ENCODE measurements at places on chromosomes 3 and 15.

DNA sequence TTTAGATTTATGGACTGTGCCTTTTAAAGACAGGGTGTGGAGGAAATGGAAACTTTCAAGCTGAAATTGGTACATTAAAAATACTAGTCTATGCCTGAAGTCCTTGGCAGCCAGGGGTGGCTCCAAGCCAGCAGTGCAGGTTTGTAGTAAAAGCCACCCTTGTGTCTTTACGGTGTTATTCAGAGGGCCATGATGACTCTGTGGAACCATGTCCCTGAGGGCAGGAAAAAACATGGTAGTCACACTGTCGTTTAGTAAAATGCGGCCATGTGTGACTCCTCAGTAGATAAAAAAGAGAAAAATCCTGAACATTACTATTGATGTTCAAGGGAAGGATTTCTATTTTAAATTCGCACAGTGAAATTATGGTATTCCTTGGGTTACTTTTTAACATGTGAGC, 2.7 kb downstream of the FAN1 start:
- DNase-seq: no peak

DNA sequence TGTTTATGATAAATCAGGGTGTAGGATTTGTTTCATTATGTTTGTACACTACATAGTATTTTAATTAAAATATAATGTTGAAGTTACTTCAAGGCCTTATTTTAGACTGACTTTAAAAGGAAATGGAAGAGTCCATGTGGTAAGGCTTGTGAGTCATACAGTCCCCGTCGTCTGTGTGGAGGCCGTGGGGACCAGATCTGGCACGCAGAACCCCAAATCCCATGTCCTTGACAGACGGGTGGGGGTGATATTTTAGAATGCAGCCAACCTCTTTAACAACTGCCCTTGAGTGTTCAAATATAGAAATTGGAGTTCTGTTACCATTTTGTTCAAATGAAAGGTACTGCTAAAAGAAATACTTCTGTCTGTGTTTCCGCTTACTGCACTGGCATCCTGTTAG, 35.8 kb downstream of the ABHD17C start:
- no peak for DNase-seq

DNA sequence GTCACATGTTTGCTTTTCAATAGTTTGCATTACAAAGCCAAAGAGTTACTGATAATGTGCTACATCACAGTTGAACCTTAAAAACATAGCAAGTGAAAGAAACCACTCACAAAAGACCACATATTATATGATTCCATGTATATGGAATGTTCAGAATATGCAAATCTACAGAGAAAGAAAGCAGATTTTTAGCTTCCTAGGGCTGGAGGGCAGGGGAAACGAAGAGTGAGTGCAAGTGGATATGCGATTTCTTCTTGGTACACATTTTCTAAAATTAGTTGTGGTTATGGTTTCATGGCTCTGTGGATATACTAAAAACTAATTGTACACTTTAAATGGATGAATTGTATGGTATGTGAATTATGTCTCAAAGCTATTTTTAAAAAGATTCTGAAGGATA, 4.0 kb upstream of the GBE1 start:
- DNase-seq: no peak

DNA sequence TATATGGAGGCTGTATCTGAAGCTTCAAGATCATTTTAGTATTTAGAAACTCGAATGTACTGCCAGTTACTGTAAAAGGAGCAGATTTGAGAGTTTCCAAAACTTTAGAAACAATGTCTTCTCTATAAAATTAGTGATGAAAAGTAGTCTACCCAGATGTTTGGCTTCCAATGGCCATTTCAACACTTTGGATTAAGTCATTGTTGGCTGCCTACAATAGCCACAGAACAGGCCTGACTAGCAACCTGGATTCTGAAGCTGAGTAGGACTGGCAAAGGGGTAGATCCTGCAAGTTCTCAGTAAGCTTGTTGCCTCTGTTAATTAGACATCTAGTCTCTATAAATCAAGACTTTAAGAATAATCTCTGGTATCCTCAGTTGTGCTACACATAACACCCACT, 239.0 kb upstream of the KCNMB2 start:
- DNase-seq: no peak

DNA sequence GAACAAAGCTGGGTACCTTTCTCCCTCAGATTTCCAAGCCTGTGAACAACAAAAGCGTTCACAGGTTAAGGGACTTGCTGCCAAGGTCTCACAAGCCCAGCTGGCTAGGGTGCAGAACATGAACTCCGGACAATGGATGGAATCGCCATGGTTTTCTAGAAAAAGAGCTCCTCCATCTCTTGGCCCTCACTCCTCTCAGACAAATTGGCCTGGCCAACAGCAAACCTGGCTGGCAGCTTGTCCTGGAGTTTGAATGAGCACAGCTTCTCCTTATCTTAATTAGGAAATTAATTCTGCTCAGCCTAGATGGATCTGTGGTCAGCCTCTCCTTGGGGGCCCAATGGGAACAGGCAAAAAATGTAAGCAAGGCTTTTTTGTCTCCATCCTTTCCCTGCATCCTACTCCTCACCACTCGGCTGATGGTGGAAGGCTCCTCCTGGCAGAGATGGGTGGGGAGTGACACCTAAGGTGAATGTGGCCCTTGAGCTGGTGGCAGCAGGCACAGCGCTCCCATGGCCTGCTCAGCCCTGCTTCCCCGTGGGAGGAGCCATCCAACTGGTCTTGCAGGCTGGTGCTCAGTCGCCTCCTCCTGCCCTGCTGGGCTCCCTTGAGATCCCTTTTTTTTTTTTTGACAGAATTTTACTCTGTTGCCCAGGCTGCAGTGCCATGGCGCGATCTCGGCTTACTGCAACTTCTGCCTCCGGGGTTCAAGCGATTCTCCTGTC, 5.8 kb downstream of the KLHL25 start:
- DNase-seq: peak; percentile 26

DNA sequence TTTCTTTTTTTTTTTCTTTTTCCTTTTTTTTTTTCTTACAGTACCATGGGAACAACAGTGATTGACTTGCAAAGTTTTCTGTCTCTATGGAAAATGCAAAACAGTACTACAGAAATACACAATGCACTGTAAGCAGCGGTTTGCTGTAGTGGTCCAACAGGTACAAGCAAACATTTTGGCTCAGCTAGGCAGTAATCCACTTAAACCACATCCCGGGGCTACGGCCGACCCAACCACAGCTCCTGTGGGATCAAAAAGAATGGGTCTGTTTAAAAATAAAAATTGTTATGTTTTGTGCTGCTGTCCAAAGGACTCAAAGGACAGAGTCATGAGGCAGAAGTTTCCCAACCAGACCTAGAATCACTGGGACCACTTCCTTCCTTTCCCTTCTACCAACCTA, 667.1 kb upstream of the ADAMTS9 start:
- DNase-seq: no peak

- DNase-seq: no peak
These were observed 26.9 kb downstream of the PHC3 start for GRCh38 chr3:170154569-170155143.

GRCh38 chr15:39030291-39031070, 465.9 kb upstream of the RASGRP1 start:
- DNase-seq: no peak

DNA sequence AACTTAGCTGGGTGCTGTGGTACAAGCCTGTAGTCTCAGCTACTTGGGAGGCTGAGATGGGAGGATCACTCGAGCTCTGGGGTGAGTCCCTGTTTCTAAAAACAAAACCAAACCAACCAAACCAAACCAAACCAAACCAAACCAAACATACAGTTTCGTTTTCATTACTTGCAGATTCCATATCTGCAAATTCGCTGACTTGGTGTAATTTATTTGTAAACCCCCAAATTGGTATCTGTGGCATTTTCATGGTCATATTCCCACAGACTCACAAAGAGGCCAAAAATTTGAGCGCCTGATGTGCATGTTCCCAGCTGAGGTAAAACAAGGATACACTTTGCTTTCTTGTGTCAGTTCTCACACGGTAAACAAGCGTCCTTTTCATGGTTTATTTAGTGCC, 1138.3 kb downstream of the ROBO1 start:
- DNase-seq: no peak

DNA sequence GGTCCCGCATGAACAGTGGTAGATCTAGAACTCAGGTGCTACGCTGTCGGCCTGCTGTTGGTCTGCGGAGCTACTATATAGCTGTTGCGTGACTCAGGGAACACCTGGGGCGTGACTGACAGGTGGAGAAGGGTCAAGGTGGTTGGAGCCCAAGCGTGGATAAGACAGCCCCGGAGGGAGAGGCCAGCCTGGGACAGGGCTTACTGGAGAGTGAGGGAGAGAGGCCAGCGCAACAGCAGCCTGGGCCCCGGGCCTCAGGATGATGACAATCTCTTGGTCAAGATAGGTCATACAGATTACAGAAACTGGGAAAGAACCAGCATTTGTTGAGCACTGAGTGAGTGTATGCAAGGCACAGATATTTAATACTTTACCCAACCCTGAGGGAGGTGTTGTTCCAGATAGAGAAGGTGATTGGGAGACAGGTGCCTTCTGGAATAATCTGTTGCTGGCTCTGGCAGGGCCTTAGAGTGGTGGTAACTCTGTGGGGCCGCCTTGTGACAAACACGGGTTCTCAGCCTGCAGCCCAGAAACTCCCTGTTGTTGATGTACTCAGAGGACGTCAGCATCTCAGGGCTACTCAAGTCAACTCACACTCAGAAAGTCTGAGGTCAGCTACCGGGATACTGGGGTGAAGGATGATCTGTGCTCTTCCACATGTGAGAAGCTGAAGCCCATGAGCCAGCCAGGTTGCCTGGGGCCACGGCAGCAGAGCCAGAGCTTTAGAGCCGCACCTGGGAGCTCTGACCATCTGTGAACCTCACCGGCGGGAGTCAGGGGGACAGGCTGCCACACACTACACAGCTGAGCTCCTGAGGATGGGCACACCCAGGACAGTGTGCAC, 265.4 kb upstream of the HES1 start:
- no peak for DNase-seq

DNA sequence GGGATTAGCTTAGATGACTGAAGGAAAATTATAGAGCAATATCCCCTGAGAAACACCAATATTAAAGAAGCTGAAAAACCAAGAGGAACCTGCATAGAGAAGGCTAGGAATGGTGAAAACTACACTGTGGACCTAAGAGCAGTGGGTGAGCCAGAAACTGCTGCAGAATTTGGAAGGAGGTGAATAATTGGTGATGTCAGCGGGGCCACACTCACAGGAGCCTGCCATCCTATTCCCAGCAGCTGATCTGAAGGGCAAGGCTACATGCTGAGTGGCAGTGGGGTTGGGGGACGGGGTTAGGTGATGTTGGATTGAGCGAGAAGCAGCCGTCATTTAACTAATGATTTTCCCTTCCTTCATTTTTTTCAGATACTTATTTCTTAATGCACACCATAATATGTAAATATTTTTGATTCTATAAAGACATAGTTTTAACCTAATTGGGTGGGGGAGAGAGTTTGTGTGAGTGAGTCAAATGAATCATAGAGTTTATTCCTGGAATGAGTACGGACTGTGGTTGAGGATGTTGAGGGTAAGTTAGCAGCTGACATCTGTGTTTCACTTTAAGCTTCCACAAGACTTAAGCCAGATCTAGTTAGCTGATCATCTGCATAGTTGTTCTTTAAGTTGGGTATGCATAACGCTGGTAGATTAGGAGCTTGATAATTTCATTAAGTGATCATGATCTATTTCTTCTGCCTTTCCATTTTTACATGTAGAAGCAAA, 222.8 kb downstream of the PTPRG start:
- no peak for DNase-seq

DNA sequence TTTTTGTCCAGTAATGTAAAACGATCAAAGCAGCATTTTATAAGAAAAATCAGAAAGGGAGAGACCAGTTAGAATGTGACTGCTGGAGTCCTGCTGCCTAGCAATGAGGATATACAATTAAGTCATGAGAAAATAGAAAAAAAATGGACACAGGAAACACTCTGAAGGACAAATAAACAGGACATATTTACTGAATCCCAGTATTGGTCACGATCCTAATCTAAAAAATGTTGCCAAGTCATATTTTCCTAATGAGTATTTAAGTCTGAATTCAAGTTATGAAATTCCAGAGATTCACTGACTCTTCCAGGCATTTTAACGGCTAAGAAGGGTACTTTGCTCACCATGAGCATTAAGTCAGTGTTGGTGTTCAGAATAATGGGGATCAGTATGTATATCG, 154.3 kb upstream of the CCDC54 start:
- no peak for DNase-seq

DNA sequence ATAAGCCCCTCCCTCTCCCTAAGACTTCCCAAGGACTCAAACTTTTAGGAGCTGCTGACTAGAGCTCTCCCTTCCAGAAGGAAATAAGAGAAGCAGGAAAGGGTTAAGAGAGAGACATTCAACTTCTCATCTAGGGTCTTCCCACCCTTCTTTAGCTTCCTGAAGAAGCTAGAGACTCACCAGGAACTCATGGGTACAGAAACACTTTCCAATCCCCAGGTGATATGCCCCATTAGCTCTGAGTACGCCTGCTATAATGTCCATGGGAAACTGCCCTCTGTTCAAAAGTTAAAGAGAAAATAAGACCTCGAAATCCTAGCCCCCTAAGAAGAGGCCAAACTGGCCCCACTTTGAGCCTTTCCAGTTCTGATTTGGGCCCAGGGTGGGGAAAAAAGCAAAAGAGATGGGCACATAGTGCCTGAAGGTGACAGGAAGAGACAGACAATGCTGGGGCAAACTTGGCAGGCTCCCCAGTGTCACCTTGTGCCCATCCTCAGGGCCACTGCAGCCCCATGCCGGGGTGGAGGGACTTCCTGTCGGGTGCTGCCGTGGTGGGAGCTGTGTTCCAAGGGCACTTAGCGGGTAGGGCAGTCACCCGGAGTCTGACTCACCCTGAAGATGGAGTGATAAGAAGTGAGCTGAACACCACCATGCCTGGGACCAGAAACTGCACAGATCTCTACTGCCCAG, 29.5 kb downstream of the CCDC12 start:
- no peak for DNase-seq

- DNase-seq: no peak
These were observed 81.4 kb upstream of the HES1 start for GRCh38 chr3:194054540-194054939.

- DNase-seq: no peak
These were observed 22.0 kb downstream of the TMPRSS7 start for GRCh38 chr3:112056451-112056929.

GRCh38 chr3:120093119-120093910, 932 bp downstream of the GSK3B start:
- DNase-seq: no peak

DNA sequence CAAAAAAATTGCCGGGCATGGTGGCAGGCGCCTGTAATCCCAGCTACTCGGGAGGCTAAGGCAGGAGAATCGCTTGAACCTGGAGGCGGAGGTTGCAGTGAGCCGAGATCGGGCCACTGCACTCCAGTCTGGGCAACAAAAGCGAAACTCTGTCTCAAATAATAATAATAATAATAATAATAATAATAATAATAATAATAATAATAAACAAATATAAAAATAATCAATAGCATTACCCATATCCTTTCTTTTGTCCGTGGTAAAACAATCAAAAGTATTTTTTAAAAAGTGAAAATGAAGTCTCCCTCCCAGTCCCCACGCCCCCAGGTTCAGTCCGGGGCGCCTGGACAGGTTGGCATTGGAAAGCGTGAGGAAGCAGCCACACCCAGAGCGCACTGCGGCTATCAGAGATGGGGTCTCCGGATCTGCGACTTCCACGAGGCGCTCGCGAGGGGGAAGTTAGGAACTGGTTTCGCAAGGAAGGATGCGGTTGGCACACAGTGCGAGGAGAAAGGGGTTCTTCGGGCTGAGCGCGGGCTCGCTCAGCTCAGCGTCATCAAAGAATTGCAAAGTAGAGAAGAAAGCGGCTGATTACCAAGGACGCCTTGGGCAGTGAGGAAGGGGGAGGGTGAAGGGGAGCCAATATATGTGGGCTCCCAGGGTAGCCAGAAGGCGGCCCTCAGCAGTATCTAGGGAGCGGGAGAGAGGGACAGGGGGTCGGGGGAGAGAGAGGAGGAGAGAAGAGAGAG, 69.5 kb upstream of the EPHB3 start:
- DNase-seq: no peak

- peak; percentile 65 for DNase-seq
These were observed 24.9 kb downstream of the TMEM207 start for GRCh38 chr3:190424478-190425439.
